ENCODE measurements at places on chromosomes 3 and 15.

- no peak for DNase-seq
Observed at GRCh38 chr3:46422617-46423016, 15.6 kb downstream of the CCRL2 start.

DNA sequence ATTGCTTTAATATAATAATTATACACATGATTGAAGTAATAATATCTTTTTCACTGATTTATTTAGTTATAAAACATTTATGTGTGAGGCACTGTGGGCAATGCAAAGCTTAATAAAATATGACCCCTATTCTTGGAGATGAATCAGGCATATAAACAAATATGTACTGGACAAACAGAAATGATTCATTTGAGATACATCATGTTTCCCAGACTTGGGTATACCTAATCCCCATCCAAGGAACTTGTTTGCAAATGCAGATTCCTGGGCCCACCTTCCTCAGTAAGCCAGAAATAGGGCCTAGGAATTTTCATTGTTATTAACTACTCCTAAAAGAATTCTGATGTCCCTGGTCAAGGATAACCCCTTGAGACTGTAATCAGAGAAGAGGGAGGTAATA lies 184.2 kb downstream of the CHL1 start:
- no peak for DNase-seq

DNA sequence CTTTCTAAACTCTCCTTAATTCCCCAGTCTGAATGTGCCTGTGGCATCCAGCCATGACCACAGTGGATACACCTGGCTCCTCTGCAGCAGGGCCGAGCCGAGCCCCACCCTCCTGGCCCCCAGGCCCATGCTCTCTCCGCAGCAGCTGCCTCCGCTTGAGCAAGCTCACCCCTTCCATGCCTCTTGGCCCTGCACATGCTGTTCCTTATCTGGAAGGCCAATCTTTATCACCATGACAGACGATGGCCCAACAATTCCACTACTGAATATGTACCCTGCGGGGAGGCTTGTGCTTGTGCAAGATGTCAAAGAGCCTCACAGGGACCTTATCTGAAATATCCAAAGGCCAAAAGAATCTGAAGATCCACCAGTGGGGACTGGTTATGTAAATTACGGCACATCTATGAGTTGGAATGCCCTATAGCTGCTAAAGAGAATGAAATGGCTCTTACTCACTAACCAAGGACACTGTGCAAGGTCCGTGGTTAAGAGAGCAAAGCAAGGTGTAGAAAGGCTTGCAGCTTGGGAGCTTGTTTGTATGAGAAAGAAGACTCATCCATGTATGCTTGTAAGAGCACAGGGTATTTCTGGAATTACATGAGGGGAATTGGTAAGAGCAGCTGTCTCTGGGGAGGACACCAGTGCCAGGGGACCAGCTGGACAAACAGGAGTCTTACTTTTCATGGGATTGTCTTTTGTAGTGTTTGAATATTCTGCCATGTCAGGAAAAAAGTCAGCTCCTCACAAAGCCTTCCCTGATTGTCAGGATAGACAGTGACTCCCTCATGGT lies 55.2 kb downstream of the WNT7A start:
- DNase-seq = no peak

DNA sequence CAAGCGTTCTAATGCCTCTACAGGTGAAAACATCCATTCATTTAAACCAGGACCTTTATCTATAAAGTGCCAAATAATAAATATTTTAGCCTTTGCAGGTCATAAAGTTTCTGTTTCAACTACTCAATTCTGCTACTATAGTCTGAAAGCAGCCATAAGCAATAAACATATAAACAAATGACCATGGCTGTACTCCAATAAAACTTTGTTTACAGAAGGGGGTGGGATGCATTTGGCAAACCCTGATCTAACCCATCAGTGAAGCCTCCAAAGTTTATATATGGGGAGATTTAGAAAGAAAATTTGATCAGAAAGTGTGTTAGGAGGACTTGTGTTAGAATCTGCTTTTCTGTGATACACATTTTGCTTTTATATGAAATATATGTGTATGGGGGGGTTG lies 161.3 kb downstream of the ZBTB20 start:
- no peak for DNase-seq

DNA sequence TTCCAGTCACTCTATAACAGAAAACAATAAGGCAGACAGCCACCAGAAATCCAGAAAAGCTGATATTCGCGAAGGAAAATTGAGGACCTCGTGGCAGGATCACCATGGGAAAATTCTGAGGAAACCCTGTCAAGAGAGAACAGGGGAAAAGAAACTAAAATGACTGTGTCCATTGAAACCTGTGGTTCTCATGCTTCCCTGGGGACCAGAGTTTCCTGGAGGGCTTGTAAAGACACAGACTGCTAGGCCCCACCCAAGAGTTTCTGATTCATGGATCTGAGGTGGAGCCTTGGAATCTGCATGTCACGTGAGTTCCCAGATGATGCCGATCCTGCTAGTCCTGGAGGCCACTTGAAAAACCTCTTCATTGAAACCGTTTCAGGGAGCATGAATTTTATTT lies 420.5 kb downstream of the EPHB1 start:
- DNase-seq = no peak

- DNase-seq = no peak
Observed at GRCh38 chr15:62415498-62415897, 250.4 kb upstream of the C2CD4B start.

- peak; percentile 55 for DNase-seq
Observed at GRCh38 chr3:170471149-170471548, 52.5 kb downstream of the CLDN11 start.

GRCh38 chr3:153250446-153250845 lies 88.4 kb downstream of the RAP2B start:
- no peak for DNase-seq

GRCh38 chr3:129473769-129474152 lies 33.7 kb downstream of the IFT122 start:
- no peak for DNase-seq

GRCh38 chr3:105731686-105732085 lies 137.1 kb downstream of the CBLB start:
- DNase-seq = no peak

DNA sequence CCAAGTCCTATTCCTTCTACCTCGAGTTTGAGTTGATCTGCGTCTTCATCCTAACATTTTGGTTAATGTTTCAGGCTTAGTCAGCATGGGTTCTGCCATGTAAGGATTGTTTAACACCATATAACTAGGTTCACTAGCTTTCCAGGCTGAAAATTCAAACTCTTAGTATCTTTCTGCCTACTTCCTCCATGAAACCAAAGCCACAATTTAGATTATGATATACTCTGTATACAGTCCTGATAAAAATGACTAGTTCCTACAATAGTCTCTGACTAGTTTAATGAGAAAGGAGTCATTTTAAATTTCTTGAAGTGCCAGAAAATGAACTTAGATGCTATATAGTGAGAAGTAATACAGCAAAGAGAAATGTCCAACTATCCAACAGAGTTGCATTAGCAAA lies 6.6 kb upstream of the BTLA start:
- DNase-seq = no peak

DNA sequence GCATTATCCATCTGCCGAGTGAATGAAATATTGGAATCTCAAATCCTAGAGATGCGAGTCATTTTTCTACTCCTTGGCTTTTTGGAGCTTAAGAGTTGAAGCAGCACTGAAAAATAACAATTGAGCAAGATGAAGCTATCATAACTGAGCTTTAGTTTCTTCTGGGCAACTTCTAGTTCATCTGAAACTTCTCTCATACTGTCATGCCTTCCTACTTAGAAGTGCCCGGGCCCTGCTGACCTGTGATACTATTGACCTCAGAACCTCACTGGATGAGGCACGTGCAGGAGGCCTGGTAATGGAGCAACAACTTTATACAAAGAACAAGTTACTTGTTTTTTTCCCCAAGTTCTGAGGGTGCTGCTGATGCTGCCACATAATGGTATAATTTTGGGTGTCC lies 48.5 kb upstream of the P3H2 start:
- DNase-seq = no peak

DNA sequence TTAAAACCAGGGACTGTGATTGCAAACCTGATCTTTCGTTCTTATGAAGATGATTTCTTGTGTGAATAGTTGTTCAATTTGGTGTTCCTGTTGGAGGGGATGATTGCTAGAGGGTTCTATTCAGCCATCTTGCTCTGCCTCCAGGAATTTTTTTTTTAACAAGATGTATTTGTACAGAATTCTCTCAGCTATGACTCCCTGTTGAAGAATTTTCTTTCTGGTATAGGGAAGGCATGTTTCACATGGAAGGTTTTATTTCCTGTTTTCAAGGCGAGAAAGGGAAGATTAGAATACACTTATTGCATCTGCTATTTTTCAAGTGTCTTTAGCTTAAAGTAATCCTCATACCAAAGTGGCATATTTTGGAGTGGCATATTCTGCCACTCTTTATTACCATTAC lies 5.6 kb upstream of the LRRC34 start:
- DNase-seq = no peak

- peak; percentile 40 for DNase-seq
Observed at GRCh38 chr3:156978481-156978961, 152.4 kb downstream of the LEKR1 start.

DNA sequence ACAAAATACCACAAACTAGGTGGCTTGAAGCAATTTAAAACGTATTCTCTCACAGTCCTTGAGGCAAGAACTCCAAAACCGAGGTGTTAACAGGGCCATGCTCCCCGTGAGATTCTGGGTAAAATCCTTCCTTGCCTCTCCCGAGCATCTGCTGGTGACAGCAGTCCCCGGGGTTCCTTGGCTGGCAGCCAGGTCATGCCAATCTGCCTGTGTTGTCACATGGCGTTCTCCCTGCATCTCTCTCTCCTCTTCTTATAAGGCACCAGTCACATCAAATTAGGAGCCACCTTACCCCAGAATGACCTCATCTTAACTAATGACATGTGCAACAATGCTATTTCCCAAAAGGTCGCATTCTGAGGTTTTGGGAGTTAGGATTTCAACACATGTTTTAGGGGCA lies 26.3 kb upstream of the LRRN1 start:
- peak; percentile 16 for DNase-seq

DNA sequence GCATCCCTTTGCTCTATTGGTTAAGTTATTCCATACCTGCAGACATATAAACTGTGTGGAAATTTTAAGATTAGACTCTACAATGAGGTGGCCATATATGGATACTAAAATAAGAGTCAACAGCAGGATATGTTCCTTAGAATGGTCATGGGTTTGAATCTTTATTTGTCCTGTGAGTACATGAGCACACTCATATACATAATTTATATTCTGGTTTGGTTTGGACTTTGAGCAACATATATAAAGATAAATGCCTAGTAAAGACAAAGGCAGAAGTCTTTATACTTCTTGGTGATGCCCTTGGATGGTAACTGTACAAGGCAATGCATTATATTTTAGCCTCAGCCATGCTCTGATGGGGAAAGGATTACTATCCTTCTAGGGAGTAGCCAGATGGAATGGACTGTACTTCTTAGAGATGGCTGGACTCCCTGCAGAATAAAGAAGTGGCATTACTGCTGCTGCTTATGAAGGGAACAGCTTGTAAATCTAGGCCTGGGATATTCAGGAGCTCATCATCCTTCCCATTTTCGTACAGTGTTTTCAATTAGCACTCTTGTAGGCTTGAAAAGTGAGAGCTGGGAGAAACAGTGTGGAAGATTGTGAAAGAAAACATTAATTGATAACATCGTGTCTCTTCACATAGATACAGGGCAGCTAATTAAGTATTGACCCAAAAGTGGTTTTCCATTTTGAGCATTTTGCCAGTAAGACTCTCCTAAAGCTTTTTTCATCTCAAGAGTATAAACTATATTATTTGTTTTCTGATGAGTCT lies 60.4 kb downstream of the HMG20A start:
- no peak for DNase-seq

- no peak for DNase-seq
Observed at GRCh38 chr3:40477666-40478065, 744 bp downstream of the ZNF619 start.

- DNase-seq = no peak
Observed at GRCh38 chr15:96023081-96023480, 307.4 kb upstream of the NR2F2 start.

DNA sequence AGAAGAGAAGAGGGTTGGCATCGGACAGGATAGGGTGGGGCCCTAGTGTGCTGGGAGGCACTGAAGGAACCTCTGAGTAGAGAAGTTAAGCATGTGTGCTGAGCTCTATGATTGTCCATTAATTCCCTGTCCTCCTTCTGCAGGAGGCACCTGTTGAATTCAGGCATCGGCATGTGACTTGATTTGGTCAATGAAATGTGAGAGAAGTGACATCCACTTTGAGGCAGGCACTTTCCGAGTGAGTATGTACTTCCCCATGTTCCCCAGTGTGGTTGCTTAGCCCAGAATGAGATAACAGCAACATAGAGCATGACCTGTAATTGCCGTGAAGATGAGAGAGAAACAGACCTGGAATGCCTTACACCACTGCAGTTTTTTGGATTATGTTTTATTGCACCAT lies 224.8 kb downstream of the RPLP1 start:
- DNase-seq = no peak

DNA sequence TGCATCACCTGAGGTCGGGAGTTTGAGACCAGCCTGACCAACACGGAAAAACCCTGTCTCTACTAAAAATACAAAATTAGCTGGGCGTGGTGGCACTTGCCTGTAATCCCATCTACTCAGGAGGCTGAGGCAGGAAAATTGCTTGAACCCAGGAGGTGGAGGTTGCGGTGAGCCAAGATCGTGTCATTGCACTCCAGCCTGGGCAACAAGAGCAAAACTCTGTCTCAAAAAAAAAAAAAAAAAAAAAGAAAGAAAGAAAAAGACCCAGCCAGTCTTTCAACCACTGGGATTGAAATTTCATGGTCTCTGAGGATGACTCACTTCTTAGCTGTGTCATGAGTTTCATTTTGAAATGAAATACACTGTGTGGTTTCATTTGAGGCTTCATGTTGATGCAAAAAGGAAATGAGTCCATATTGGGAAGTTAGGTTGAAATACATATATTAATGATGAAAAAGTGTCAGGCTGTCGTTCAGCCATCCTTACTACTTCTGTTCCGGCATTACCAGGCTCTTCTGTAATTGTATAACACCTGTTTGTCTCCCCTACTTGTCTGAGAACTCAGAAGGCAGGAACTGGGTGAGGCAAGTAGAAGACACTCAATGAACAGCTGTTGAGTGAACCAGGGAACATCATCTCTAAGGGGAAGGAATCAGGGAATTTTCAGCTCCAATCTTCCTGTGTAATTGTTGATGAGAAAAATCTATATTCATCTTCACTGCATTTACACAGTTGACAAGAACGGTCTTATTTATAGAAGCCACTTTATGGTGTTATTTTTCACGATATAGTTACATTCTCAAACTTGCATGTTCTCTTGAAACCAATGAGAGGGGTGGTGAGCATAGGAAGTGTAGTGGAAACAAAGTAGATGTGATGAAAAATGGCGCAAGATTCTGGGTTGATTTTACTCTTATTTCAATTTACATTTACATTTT lies 87.4 kb downstream of the NFKBIZ start:
- DNase-seq = no peak

- no peak for DNase-seq
Observed at GRCh38 chr3:153626158-153626557, 464.1 kb downstream of the RAP2B start.
